ENCODE measurements at places on chromosomes 6 and 20.

DNA sequence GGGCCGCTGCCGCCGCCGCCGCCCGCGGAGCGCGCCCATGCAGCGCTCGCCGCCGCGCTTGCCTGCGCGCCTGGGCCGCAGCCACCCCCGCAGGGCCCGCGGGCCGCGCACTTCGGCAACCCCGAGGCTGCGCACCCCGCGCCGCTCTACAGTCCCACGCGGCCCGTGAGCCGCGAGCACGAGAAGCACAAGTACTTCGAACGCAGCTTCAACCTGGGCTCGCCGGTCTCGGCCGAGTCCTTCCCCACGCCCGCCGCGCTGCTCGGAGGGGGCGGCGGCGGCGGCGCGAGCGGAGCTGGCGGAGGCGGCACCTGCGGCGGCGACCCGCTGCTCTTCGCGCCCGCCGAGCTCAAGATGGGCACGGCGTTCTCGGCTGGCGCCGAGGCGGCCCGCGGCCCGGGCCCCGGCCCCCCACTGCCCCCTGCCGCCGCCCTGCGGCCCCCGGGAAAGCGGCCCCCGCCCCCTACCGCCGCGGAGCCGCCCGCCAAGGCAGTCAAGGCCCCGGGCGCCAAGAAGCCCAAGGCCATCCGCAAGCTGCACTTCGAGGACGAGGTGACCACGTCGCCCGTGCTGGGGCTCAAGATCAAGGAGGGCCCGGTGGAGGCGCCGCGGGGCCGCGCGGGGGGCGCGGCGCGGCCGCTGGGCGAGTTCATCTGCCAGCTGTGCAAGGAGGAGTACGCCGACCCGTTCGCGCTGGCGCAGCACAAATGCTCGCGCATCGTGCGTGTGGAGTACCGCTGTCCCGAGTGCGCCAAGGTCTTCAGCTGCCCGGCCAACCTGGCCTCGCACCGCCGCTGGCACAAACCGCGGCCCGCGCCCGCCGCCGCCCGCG, 730 bp downstream of the INSM1 start:
- DNase-seq = no peak

- no peak for DNase-seq
These were observed 371.9 kb downstream of the ZFAND3 start for GRCh38 chr6:38191418-38191817.

GRCh38 chr6:156933201-156934068, 156.3 kb downstream of the ARID1B start:
- DNase-seq = no peak

- DNase-seq = peak; percentile 70
These were observed 2.5 kb upstream of the TFAP2B start for GRCh38 chr6:50816115-50816675.

DNA sequence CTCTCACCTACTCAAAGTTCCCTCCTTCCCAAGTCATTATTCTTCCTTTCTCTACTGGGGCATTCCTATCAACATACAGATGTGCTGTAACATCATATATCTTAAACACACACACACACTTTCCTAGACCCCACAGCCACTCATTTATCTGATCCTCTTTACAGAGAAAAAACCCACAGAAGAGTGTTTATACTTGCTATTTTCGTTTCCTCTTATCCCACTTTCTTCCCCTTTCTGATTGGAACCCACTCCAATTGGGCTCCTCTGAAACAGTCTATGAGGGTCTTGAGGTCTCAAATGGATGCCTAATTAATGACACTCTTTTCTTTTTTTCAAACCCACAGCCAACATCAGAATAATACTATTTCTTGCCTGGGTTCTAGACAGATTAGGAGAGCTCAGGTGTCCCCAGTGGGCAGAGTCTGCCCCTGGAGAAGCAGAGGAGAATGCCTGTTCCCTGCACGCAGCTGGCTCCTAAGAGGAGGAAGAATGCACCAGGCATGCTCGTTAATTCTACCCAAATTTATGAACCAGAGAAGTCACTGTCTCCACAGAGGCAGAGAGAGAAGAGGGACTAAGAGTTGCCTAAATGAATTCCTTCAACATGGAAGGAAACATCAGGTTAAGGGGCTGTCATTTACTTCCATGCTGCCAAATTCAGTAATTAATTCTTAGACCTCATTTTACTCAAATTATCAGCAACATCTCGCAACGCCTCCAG, 65.9 kb downstream of the CRYBG1 start:
- no peak for DNase-seq

DNA sequence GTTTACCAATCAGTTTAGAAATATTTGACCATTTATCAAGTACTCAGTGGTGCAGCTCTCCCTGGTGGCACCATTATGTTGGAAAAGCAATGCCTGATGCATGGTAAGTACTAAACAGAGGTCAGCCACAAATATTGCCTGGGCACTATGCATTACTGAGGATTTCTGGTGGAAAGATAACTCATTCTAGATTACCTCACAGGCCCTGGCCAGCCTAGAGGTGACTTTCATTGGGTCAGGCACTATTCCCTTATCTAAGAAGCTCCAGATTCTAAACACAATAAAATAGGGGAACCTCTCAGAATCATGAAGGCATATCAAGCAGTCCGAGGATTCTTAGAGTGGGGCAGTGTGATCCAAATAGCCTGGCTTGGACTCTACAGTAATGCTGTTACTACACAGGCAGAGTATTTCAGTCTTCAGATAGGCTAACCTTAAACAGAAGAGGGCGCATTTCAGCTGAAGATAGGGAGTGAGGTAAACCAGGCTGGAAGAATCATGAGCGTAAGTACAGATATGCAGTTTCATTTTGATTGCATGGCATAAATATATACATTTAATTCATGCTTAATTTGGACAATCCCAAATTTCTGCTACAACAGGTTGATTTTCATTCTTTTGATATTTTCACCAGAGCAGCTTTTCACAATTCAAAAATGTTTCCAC, 12.1 kb downstream of the LGSN start:
- DNase-seq = peak; percentile 40

GRCh38 chr6:135282395-135282794, 101.3 kb downstream of the MYB start:
- no peak for DNase-seq

DNA sequence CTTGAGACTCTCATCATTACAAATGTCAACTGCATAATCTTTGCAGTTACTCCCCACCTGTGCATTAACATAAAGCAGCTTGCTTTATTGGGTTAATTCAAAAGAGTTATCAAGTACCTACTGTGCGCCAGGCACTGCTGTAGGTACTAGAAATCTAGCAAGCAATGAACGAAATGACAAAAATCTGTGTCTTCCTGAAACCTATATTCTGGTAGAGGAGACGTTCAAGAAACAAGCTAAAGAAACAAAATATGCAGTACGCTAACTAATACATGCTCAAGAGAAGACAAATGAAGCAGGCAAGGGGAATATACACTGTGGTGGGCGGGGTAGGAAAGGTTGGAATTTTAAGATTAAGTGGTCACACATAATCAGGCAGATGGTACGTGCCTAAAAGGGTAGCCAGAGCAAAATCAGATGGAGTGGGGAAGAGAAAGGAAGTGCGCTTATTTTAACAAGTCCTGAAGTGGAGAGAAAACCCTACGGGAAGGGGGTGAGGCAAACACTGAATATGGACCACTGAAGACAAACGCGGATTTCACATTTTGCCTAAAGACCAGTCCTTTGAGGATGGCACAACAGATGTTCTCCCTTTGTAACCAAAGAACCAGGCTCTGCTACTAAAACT, 1.2 kb downstream of the ELOVL2 start:
- DNase-seq = no peak

GRCh38 chr6:38378801-38379200, 260.9 kb downstream of the BTBD9 start:
- no peak for DNase-seq

- DNase-seq = no peak
These were observed 108.9 kb downstream of the BCAS1 start for GRCh38 chr20:53961527-53961926.

DNA sequence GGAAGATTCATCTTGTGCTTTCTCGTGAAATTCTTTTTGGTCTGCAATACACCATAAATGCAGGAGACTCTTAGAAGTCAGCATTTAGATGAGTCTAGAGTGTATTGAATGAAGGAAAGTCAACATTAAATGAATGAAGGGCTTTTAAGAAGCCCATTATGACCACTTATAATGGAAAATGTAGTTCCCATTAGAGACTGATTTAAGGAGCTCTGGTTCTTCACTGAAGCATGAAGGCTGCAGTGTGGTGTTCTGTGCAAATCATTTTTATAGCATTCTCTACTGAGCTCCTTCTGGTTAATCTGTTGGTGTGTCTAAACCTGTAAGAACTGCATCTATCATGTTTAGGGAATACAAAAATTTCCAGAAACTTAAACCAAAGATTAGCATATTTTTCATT, 19.7 kb downstream of the NCOA7 start:
- no peak for DNase-seq
